Esophagus squamous epithelium (tissue), 5 donors: ENCODE measurements at places on chromosomes 7 and 10.

DNA sequence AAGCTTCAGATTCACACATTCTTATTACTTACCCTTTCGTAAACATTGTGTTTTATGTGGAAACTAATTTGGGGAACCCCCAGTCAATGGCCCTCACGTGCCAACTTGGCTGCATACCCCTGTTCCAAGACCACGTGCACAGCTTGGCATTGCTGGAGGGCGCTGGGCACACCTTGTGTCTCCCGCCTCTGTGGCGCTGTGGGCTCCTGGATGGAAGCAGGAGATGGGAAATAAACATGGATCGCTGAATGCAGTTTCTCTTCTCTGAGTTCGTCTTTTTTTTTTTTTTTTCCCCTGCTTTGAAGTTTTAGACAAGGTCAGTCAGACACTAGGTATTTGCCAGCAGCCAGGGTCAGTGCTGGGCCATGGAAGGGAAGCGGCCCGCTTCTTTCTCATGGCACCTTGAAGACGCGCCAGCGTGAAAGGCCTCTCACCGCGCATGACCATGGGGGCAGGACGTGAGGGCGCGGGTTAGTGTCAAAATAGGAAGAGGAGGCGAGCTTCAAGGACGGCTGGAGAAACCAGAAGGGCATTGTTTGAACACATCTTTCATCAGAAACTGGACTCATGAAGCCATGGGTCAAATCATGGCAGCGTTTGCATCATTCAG, 27.3 kb downstream of the BNIP3 start:
- no peak for DNase-seq

- no peak for DNase-seq
Observed at GRCh38 chr10:112352044-112352443, 21.9 kb upstream of the ACSL5 start.

DNA sequence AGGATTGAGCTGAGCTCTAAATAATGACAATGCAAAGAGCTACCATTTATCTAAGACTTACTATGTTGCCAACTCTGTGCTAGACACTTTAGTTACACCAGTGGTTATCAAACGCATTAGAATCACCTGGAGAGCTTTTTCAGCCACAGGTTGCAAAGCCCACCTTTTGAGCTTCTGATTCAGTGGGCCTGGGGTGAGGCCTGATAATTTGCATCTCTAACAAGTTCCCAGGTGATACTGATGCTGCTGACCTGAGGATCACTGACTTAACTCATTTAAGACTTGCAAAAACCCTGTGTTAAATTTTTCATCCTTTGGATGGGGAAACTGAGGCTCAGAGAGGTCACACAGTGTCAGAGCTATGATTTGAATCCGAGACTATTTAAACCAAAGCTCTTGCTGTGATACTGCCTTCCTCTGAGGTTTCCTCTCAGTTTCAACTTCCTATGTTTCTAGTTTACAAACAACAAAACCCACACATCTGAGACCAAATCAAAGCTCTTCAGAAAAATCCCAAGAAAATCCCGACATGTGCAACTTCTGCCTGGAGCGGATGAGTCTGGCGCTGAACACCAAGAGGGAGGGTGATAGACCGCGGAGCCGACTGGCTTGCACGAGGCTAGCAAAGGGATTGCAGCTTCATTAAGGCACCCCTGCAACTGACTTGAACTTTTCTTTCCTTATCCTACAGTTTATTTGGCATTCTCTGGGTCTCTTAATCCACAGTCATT, 124.9 kb downstream of the CYP26A1 start:
- no peak for DNase-seq

DNA sequence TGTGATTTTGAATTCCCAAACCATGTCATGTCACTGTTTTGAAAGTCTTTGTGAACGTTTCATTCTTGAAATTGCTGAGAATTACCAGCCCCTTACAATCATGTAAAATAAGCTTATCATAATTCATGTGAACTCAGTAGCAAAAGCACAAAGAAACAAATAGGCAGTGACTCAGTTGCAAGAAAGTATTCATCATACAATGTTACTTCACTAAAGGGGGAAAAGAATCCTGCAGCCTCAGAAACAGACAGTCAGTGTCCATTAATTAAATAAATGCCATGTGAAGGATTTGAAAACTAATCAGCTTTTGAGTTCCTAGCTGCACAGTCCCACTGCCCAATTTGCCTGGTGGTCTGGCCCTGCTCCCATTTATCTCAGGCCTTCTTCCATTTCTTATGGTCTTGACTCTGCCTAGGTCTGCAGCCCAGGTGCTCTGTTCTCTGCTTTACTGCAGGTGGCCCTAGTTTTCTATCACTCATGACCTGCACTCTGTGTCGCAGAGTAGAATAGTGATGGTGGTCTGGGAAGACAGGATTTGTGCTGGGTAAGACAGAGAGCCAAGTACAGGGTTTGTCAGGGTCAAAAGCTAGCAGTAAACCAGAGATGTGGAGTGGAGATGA, 99.7 kb downstream of the PLCE1 start:
- DNase-seq: no peak

DNA sequence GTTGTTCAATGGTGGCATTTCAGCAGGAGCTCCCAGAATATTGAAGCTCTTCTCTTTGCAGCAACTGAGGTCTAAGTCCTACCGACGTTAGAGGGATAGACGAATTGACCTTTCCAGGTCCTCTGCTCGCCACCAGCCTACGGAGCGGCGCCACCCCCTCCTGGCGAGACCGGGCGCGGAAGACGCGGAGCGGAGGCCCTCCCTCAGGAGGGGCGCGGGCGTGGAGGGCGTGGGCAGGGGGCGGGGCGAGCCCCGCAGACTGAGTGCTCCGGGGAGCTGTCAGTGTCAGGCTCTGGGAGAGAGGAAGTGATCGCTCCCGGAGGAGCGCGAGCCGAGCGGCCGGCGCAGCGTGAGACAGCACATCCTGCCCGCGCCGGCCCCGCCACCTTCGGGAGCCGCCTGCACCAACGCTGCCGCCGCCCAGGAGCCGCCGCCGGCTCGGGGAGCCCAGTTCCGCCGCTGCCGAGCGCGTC, at the start of gene DYNC1I1:
TSS of gene DYNC1I1 (plus strand) at position 257 of the 473 bp plus-strand sequence. CDS start 32,176 bp downstream, outside the sequence.
- DNase-seq: no peak

DNA sequence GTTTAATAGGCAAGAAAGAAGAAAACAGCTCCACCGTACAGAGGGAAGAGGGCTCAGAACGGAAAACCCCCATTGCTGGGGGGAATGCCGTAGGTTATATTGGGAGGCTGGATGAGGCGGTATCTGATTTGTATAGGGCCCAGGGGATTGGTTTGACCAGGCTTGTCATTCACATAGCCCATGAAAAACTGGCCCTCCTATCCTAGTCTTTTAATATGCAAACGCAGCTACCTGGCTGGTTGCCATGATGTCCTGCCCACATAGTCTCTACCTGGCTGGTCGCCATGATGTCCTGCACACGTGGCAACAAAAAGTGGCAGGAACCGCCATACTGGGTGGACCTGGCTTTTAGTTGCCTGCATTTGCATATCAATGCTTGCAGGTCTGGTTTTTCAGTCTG, 84.7 kb downstream of the AUTS2 start:
- no peak for DNase-seq

GRCh38 chr10:69179089-69179742, 818 bp upstream of the SUPV3L1 start:
- DNase-seq: no peak

DNA sequence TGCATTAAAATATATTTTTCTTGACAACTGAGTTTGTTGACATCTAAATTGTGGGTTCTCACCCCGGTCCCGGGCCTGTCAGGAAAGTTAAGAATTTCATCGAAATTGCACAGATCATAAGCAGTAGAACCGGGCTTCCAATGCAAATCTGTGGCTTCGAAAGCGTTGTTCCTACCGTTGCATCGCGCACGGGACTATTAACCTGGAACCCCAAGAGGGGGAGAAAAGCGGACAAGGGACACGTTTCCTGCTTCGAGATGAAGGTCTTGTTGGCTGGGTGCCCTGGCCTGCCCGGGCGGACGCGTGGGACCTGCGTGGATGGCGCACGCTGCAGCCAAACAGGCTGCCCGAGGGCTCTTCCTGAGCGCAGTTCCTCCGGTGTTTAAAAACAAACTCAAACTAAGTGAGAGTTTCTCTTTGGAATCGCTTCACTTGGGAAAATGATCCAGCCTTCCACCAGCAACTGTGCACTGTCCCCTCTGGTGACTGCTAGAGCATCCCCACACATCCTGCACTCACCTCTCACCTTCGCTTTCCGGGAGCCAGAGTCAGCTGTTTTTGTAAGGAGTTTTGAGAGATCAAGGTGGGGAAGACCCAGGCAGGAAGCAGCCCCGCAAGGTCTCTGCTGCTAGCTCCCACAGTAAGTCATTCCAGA, 5.1 kb upstream of the TBX20 start:
- DNase-seq: no peak

GRCh38 chr7:101172005-101172853, 6.9 kb upstream of the VGF start:
- no peak for DNase-seq

- DNase-seq: no peak
Observed at GRCh38 chr10:127790066-127790624, 53.2 kb downstream of the FOXI2 start.

GRCh38 chr7:116785843-116786242, 76.5 kb upstream of the CAPZA2 start:
- DNase-seq: no peak

DNA sequence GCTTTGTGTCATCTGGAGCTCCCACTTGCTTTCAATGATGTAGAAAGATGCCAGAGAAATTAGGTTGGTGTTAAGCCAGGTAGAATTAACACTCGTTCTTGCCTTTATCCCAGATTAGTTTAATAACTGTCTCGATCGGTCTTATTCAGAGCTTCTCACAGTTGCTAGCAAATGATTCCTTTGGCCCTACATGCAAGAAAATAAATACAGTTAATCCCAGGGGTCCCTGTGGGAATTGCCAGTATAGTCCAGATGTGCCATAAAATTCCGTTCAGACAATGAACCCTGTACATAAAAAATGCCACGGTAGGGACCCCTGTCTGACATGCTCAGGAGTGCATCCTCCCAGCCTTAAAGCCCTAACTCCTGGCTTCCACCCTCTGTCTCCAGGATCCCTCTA, 207.5 kb downstream of the ARHGAP12 start:
- DNase-seq: no peak

GRCh38 chr10:11581213-11581612, 30.2 kb downstream of the USP6NL start:
- DNase-seq: no peak

- DNase-seq: no peak
Observed at GRCh38 chr7:110612680-110613079, 478.2 kb upstream of the LRRN3 start.

DNA sequence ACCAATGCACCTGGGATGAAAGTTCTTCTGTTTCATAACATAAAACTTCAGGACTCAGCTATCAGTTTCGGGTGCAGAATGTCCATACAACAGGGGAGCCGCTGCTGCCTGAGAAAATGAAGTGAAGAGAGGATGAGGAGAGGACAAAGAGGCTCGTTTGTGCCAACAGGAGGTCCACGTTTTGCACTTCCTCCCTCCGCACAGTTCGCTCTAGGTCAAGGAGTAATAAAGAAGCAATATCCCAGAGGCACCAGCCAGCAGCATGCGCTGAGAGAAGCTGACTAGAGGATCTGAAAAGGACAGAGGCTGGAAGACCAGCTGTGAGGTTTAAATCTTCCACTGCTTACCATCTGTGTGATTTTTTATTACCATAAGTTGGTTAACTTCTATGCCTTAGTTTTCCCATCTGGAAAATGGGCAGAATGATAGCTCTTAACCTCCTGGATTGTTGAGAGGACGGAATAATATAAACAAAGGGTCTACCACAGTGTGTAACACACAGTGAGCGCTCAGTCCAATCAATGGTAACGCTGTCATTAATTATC, 709 bp downstream of the GPAM start:
- DNase-seq: no peak

DNA sequence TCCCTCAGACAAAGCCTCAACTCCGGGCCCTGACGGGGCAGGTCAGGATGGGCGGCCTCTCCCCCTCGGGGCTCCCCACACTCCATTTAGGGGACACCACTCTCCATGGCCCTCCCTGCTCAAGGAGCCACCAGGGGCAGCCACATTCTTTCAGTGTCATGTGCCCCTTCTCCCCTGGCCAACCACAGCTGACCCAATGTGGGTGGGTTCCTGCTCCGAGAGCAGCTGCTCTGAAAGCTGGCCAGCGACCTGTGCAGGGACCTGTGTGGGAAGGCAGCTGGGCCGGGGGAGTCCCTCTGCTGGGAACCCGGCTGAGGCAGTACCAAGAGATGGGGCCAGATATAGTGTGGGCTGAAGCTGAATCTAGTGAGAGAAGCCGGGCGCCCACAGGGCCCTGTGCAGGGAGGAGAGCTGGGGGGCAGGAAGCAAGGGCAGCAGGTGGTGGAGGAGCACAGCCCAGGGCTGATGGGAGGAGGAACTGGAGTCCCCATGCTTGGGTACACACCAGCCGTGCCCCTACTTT, 40.6 kb upstream of the NPFFR1 start:
- no peak for DNase-seq

DNA sequence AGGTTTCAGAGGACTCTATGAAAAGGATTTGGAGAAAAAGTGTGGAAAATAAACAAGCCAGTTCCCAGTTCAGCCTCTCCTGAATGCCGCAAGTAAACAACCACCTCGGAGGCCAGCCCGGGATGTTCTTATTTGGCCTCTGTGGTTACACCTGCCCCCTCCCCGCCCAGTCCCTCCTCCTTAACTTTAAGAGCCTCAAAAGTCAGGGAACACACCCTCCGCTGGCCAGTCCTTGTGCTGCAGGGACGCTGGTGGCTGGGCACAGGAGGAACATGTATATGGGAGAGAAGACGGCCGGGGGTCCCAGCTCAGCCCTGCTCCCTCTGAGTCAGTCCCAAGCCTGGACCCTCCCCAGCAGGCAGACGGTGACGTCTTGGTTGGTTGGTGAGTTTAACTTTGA, 6.1 kb downstream of the CHST3 start:
- DNase-seq: no peak

- no peak for DNase-seq
Observed at GRCh38 chr7:20076835-20077234, 140.3 kb downstream of the MACC1 start.

DNA sequence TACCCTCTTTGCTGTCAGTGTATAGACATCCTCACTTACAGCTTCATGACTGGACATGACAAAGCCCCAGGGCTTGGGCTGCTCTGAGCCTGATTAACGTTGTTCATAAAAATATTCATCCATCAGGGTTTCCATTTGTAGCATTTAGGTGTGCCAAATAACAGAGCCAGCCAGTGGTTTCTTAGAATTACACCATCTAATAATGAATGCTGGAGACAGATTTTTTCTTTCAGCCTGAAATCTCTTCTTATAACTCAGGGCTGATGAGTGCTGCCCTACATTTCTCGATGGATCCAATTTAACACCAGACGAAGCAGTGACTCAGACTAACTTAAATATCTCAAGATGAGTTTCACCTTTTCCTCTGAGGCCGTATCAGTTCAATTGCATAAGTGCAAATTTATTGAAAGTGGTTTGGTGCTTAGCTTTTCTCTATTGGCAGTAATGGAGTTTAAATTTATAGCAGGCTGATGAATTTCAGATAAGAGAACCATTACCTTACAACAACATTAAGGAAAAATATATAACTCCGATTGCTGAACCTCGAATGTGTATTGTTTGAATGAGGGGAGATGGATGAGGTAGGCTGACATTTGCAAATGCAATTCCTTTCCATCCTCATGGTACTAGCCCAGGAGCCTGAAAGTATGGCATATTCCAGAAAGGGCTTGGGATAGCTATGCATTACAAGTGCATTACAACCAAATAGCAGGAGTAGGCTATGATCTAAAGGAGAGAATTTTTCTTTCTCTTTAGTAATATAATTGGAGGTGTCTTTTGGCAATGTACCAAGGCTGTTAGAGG, 900.6 kb downstream of the KCNMA1 start:
- no peak for DNase-seq

- no peak for DNase-seq
Observed at GRCh38 chr7:33325754-33326484, 196.6 kb downstream of the BBS9 start.

- DNase-seq: no peak
Observed at GRCh38 chr10:110368002-110368401, 63.3 kb upstream of the SMNDC1 start.

GRCh38 chr10:62813981-62814380, 2.2 kb downstream of the EGR2 start:
- DNase-seq: no peak
